ENCODE measurements at places on chromosomes 6 and 20. TPM values are rescaled to one million over a fixed set of nuclear protein-coding genes. Genes with fewer than 3 reads are reported as not detected.

Gene NTSR1
- 1.1 TPM for total RNA-seq

- DNase-seq = no peak
These were observed 8.8 kb downstream of the CDKAL1 start for GRCh38 chr6:20542927-20543602.

Gene MOG
- 2.0 TPM for total RNA-seq

DNA sequence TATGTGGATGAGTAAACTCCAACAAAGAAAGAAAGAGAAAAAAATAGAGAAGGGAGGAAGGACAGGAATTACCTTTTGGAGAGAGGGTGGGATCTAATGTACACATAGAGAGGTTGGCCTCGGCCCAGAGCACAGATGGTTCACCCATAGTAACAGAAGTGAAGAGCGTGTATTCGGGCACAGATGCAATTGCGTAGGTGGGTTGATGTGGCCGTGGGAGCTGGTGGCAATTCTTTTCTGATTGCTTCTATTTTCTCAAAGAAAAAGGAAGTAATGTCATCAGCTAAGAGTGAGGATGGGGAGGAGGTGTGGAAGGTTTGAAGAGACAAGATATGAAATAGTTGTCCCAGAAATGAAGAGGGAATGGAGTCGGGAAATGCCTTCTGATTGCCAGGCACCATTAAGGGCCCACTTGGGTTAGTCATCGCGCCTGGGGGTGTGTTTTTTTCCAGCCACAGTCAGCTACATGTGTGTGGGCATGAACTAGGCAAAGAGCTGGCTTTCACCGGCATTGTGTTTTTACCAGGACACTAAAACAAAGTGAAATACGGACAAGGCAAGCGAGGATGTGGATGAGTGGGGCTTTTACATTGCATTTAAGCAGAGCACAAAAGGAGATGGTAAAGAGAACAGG, 158.7 kb downstream of the SYNE1 start:
- no peak for DNase-seq

GRCh38 chr20:20837574-20838021, 125.2 kb upstream of the RALGAPA2 start:
- peak; percentile 74 for DNase-seq

Gene PEX3
- 21.9 TPM for total RNA-seq

DNA sequence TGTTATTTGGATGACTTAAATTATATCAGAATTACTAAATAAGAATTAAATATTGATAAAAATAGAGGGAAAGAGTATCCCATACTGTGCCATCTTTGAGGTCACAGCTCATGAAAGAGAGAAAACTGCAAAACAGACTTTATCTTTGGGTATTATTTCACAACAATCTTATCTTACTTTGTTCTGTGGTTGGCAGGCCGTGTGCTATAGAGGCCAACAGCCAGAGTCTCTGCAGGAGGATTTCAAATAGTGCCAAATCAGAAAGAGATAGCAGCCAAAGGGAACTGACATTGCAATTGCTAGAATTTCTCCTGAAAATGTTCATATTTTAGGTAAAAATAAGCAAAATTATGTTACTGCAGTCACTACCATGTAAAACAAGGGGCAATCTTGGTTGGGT, 354.2 kb downstream of the GRIK2 start:
- no peak for DNase-seq

Gene SLC22A7
- total RNA-seq = not detected

Gene APMAP
- total RNA-seq = 69.0 TPM

DNA sequence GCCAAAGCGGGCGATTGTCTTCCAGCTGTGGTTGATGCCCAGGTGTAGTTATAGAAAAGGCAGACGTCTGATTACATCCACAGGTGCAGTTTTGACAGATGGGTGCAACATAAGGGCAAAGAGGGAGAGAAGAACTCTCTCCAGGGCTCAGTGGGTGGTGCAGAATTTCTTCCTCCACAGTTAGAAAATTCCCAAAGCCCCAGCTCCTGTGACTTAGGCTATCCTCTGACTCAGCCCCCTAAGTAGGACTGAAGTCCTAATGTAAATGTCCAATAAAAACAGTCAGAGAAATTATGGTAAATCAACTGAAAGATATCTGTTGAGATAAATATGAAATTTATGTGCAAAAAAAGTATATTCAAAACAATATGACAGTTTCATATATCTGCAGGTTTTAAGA, 31.4 kb downstream of the LYRM4 start:
- DNase-seq = no peak

DNA sequence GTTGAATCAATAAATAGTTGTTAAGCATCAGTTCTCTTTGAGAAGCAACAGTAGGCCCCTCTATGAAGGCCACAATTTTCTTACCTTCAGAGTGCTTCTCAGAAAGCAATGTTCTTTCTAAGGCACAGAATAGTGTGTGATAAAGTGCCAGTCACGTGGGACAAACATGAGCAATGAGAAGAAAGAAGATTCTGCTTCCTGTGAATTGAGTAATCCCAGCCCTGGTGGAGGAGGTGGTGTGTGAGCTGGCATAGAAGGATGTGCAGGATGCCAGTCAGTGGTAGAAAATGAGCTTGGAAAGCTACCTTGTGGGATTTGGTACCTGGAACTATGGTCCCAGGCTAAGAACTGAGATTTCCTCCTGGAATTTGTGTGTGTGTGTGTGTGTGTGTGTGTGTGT, 21.7 kb downstream of the KIZ start:
- DNase-seq = no peak

Gene MRPS26
- total RNA-seq = 141 TPM
